ENCODE measurements at places on chromosomes 16 and 17.
A peak's percentile ranks its signal among the peaks of the same experiment; 100 is the strongest.

DNA sequence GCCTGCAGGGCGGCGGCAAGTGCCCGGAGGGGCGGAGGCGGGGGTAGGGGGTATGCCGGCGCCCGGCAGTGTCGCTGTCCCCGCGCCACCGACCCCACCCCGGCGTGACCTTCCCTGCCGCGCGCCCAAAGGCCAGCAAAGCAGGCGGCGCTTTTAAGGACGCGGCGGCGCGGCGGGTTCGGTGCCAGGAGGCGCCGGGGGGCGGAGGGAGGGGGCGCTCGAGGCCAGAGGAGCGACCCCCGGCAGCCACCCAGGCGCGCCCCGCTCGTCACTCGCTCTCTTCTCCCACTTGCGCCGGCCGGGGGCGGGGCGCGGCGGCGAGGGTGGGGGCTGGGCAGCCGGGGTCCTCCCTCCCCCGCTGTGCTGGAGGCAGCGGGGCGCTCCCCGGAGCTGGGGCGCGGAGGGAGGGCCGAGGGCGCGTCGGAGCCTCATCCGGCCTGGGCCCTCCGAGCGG, 8.6 kb upstream of the BAHCC1 start:
- DNase-seq: no peak

GRCh38 chr17:75635610-75636202, 2.5 kb downstream of the SMIM5 start:
- no peak for DNase-seq

- peak; percentile 66 for DNase-seq
Observed at GRCh38 chr17:18184143-18185031, 759 bp downstream of the ALKBH5 start.

- no peak for DNase-seq
Observed at GRCh38 chr16:73354434-73354833, 306.5 kb upstream of the ZFHX3 start.

- DNase-seq: no peak
Observed at GRCh38 chr16:28210264-28210663, 1.5 kb downstream of the XPO6 start.

- DNase-seq: no peak
Observed at GRCh38 chr17:29722411-29723198, 99.9 kb upstream of the CORO6 start.

- no peak for DNase-seq
Observed at GRCh38 chr16:83219285-83219684, 588.5 kb upstream of the HSBP1 start.

DNA sequence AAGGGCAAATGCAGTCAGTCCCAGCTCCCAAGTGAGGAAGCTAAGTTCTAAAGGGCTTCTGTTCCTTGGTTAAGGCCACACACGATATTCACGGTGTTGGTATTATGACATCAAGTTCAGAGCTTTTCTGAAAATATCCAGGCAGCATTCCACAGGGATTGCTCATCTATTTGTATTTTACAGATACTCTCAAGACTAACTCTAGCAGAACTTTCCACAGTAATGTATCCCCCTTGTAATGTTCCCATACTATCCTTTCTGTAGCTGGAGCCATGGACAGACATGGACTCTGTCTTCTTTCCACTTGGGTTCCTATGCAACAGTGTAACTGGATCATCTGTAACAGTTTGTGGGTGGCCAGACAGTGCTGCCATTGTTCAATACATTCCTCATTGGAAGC, 13.5 kb downstream of the SDR42E1 start:
- no peak for DNase-seq

GRCh38 chr16:28823291-28823872, 583 bp downstream of the ATXN2L start:
- peak; percentile 28 for DNase-seq

- no peak for DNase-seq
Observed at GRCh38 chr16:12186774-12187335, 210.3 kb downstream of the SNX29 start.

DNA sequence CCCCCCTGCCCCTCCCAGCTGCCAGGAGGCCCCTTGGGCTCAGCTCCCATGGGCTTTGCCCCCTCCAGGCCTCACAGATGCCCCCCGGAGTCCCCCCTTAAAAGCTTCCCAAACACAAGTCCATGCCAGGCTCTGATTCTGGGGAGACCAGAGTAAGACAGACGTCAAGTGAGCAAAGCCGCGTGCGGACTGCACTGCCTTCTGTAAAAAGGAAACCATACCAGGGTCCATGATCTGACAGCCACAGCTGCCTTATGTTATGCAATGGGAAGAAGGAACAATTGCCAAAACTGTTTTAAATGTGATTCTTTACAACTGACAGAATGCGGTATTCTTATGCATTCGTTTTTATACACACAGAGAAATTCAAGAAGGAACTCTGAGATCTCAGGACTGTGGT, 17.9 kb upstream of the HEXD start:
- DNase-seq: no peak

DNA sequence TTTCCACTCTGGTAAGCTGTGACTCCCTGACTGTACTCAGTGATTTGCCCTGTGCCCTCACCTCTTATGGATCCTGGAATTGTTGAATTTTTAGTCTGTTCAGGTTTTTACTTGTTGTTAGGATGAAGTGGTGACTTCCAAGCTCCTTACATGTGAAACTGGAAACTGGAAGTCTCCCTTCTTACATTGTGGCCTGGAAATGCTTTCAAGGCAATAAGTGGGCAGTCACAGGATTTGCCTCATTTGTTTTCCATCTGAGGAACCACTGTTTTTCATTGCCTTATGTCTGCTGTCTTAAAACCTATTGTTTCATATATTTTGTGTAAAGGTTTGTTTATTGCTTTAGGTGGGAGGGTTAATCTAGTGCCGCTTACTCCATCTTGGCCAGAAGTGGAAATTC, 155.8 kb downstream of the CYB561 start:
- DNase-seq: no peak

GRCh38 chr17:48678141-48678971, 44.0 kb downstream of the PRAC1 start:
- peak; percentile 38 for DNase-seq

GRCh38 chr16:89370081-89370511, 120.3 kb downstream of the ANKRD11 start:
- no peak for DNase-seq

DNA sequence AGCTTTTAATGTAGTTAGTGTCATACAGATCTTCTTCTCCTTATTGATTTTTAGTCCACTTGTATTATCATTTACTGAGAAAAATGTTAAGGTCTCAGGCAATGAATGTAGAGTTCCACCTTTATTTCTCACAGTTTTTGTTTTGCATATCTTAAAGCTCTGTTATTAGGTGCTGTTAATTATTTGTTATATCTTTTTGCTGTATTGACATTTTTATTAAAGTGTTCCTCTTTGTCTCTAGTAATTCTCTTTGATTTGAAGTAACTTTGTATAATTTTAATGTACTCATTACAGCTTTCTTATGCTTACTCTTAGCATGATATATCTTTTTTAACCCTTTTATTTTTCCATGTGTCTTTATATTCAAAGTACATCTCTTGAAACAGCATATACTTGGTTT, 22.4 kb upstream of the USP43 start:
- DNase-seq: no peak

- DNase-seq: no peak
Observed at GRCh38 chr16:87065446-87066132, 251.6 kb downstream of the C16orf95 start.

DNA sequence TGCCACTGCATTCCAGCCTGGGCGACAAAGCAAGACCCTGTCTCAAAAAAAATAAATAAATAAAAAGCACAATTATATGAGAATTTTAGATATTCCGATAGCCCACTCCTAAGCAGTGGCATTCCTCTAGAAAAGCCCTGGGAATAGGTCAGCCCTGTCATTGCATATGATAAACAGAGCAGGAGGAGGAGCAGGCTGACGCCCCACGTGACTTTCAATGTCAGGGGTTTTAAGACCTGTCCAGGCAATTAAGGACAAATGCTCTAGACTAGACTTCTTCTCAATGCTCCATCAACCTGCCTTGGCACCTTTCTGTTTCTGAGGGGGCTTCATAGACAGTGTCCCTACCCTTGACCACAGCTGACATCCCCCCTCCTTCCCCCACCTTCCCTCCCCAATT, 7.5 kb downstream of the TOM1L2 start:
- no peak for DNase-seq

DNA sequence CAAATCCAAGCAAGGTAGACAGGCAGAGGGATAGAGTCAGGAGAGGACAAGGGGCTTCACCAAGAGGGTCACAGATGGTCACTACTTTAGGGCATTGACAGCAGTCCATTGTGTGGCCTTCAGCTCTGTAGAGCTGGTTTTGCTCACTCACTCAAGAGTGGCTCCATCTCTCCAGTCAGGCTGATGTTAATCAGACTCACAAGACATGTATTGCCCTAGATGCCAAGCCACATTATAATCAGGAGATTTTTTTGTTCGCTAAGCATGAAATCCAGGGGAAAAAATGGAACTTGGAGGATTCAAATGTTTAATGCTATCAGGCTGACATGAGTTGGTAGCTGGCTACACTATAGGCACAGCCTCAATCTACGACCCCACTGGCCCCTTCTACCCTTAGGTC, 32.5 kb downstream of the CD300LF start:
- DNase-seq: no peak

- DNase-seq: no peak
Observed at GRCh38 chr16:51540259-51540658, 389.2 kb upstream of the SALL1 start.

GRCh38 chr17:7511108-7511507, 26.9 kb downstream of the POLR2A start:
- DNase-seq: no peak

GRCh38 chr17:27782791-27783206, 17.5 kb downstream of the NOS2 start:
- no peak for DNase-seq

DNA sequence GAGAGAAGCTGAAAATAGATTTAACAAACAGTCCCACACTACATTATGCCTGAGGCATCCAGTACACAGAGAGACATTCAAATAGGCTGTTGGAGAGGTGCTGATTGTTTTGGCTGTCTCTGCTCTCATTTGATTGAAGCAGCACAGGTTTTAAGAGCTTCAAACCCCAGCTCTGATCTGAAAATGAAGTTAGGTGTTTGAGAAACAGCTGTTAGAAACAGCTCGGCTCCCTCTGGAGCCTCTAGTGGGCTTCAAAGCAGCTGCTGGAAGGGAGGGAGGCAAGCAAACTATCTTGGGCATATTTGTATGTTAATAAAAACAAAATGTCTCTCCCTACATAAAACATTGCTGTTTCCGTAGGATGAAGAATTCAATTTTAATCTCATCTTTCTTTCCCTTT, 607.3 kb upstream of the GOT2 start:
- DNase-seq: no peak

DNA sequence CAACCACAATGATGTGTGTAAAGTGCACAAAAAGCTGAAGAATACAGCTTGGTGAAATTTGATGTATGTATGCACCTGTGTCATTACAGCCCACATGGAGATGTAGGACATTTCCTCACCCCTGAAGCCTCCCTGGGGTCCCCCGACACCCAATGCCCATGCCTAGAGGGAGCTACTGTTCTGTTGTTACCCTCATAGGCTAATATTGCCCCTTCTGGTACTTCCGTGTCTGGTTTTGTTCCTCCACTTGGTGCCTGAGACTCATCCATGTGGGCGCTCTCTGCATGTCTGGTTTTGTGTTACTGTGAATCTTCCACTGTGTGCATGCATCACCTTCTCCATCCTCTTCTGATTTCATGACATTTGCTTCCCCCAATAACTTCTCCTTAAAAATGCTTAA, 18.6 kb downstream of the TNFRSF13B start:
- no peak for DNase-seq

GRCh38 chr16:88346680-88347505, 35.9 kb upstream of the ZNF469 start:
- DNase-seq: no peak

DNA sequence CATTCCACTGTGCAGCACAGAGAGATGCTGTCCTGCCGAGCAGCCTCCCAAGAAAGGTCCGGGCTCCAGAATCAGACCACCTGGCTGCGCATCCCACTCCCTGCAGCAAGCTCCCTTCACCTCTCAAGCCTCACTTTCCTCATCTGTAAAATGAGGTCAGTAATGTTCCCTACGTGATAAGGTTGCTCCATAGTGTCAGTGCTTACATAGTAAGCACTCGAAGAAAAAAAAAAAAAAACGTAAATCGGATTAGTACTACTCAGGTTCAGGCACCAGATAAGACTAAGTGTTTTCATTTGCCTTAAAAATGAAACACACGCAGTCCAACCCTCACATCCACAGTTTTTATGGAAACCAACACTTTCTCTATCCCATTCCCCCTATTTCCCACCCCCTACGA, 76.7 kb downstream of the CCT6B start:
- DNase-seq: no peak

DNA sequence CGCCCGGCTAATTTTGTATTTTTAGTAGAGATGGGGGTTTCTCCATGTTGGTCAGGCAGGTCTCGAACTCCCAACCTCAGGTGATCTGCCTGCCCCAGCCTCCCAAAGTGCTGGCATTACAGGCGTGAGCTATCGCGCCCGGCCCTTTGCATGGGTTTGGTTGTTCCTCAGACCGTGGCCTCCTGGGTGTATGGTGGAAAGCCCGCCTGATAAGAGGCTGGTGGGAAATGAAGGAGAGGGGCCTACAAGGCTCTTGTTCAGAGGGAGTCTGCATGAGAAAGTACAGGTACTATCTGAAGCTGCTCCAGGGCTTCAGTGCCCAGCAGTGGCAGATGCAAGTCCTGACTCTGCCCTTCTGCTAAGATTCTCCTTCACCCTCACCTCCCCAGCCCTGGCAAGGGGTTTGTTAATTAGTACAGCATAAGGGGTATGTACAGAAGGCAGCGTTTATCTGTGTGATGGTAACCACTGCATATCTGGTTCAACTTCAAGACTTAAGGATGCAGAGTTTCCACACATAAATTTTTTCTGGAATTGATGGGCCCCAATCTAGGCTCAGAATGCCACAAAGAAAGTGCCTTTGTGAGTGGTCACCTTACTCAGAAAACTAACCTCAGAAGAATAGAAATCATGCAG, 24.2 kb downstream of the GRB7 start:
- no peak for DNase-seq

- DNase-seq: no peak
Observed at GRCh38 chr17:39212841-39213480, 12.8 kb downstream of the STAC2 start.

DNA sequence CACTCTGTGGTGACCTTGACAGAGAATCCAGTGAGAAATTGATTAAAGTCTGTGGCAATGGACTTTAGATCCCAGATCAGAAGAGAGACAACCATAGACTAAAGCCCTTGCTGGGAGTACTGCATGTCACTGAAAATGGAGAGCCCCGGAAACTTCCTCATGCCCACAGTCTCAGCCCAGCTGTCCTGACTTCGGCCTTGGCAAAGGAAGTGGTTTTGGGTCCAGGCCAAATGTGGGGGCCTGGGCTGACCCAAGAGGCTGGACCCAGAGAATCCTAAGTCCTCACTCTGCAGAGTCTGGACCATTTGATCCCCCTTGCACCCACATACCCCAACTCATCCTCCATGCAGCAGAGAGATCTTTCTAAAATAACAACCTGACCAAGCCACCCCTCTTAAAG, 4.7 kb upstream of the BEAN1 start:
- DNase-seq: no peak

GRCh38 chr16:23836078-23836403, 258 bp downstream of the PRKCB start:
- no peak for DNase-seq

DNA sequence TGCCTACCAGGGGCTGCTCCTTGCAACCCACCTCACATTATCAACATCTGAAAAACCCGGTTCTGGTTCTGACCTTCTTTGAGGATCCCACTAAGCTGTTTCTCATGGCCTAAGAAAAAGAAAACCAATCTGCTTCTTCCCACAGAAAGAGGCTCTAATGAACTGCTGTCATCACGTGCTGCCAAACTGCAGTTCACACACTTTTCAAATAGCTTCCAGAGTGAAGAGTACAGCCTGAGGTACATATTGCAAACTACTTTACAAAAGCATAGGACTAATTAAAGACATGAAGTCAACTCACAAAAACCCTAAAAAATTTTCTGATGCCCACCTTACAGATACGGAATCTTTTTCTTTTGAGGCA, 36.7 kb downstream of the SMG6 start:
- DNase-seq: no peak
